ENCODE measurements at places on chromosomes 7 and 10.

GRCh38 chr10:43712821-43713584 is 64.3 kb upstream of the ZNF32 start:
- DNase-seq, result no peak

DNA sequence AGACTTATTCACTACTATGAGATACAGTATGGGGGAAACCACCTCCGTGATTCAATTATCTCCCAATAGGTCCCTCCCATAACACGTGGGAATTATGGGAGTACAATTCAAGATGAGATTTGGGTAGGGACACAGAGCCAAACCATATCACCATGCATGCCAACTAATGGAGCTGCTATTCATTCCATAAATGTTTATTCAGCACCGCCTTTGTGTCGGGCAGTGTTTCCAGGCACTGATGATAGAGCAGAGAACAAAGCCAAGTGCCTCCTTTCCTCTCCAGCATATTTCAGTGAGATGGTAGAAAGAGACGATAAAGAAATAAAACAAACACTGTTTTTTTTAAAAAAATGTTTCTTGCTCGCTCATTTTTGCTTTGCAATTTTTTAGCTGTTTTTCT is 295.9 kb upstream of the FOXK1 start:
- DNase-seq, result no peak

GRCh38 chr10:50469778-50470193 is 154.0 kb downstream of the SGMS1 start:
- DNase-seq, result peak; percentile 17

DNA sequence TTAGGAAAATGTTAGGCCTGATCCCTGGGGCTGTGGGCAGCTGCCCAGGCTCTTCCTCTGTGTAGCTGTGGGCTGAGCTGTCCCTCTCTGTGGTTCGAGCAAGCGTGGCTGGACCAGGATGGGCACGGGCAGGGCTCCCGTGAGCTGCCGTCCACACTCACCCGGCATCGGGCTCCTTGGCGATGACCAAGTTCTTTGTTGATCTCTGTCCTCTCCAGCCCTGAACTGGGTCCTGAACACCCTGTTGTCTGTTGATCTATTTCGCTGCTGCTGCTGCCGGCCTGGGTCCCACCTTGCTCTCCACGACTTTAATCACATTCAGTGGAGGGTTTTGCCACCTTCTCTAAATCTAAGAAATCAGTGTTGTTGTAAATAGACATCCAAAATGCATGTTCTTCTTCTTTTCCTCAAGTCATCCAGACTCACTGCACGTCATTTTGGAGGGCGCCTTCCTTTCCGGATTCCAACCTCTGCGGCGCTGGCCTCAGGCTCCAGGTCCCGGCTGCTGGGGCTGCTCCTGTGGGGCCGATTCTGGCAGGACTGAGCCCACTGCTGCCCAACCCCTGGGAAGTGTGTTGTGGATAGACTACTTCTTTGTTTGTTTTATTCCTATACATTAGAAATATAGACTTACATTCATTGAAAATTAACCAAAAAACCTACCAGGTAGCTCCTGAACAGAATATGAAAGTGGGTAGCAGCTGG is 100.6 kb downstream of the DYNC2I1 start:
- DNase-seq, result no peak

GRCh38 chr7:98075801-98076200 is 30.9 kb upstream of the LMTK2 start:
- no peak for DNase-seq

DNA sequence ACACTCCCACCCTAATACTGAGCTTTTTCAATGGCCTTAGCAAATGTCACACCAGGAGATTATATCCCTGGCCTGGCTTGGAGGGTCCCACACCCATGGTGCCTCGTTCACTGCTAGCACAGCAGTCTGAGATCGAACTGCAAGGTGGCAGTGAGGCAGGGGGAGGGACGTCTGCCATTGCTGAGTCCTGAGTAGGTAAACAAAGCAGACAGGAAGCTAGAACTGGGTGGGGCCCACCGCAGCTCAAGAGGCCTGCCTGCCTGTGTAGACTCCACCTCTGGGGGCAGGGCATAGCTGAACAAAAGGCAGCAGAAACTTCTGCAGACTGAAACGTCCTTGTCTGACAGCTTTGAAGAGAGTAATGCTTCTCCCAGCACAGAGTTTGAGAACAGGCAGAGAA is 338.9 kb upstream of the MBL2 start:
- no peak for DNase-seq

DNA sequence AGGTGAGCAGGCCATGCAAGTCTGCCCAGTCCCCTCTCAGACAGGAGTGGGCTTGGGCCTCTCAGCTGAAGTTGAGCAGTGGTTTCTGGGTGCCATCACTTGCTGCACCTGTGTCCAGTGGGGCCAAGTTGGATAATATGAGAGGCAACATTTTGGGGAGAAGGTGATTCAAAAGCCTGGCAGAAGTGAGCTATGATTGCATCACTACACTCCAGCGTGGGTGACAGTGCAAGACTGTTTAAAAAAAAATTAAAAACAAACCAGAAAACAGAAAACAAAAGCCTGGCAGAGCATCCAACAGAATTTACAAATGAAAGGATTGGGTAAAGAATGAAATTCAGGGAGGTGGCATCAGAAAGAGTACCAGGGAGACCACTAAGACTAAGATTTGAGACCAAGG is 121.5 kb upstream of the LAMB4 start:
- DNase-seq, result no peak

DNA sequence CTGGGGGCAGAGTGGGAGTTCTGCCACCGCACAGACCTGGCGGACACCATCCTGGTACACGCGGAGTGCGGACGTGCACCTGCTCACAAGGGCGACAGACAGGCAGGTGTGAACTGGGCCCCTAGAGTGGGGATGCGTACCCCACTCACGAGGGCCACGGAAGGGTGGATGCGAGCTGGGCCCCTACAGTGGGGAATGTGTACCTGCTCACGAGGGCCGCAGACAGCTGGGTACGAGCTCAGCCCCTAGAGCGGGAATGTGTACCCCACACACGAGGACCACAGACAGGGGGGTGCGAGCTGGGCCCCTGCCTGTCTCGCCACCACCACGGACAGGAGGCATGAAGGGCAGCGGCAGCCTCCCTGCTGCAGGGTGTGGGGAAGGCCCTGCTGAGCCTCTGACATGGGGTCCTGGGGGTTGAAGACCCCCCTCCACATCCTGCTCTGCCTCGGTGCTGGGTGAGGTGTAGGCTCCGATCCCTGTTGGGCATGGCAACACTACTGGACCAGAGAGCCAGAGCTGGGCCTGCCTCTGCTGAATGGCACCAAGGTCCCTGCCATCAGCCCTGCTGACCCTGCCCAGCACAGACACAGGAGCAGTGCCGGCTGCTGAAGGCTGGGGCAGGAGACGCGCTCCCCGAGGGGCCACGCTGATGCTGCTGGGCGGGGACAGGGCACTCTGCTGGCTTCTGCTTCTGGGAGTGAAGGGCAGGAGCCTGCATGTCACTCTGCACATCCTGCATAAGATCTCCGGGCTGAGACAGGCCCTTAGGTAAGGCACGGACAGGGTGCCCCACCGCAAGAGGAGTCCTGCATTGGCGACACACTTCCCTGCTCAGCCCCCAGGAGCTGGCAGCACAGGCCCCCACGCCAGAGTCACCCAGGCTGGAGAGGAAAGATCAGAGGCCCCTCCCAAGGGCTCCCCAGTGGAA is 259.2 kb downstream of the MAD1L1 start:
- no peak for DNase-seq

DNA sequence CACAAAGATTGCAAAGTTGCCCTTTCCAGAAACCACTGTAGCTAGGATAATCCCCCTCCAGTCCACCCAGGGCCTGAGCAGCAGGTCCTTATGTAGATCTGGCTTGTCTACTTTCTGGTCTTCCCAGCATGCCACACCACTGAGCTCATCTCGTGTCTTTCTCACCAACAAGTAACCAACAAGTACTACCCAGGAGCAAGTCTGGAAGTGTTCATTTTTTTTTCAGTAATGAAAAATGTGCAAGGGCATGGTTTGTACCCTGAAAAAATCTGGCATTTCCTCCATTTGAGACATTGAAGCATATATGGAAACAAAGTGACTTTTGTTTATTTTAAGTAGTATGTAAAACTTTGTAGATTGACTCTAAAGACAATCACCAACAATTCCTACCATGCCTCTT is 120.8 kb downstream of the INHBA start:
- peak; percentile 58 for DNase-seq

- no peak for DNase-seq
Measured at GRCh38 chr7:48992816-48993215, 68.5 kb downstream of the CDC14C start.

DNA sequence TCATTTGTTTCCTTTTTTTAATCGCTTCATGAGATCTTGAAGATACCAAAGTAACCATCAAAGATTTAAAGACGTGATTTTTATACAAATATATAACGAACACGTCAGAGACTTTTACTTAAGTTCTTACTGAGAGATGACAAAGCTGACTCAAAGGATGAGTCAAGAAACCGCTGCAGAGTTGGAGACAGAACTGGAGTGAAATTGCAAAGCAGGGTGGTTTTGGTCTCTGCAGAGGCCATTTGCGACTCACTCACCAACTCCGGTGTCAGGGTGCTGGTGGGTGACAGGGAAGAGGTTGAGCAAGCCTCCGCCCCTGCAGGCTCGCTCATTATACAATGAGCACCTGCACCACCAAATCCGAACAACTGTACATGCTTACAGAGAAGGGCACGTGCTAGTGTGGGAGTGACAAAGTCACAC is 75.2 kb downstream of the DNAJB6 start:
- DNase-seq, result peak; percentile 74

DNA sequence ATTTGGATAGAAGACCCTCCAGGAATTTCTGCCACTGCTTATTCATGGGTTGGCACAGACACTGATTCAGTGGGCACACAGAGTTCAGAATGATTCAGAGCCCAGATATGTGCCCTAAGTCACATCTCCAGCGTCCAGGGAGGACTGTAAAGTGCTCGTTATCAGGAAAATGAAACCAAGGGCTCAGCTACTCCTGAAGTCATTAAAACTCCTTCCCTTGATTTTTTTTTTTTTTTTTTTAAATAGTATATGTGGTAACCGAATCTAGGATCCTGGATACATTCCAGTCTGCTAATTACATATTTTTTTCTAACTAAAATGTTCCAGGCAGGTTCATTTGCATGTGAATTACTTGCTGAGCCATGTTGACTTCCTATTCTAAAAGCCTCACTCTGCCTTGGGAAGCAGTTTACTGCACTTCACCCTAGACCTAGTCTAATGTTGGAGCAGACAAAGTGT is 34.7 kb downstream of the MET start:
- peak; percentile 53 for DNase-seq

DNA sequence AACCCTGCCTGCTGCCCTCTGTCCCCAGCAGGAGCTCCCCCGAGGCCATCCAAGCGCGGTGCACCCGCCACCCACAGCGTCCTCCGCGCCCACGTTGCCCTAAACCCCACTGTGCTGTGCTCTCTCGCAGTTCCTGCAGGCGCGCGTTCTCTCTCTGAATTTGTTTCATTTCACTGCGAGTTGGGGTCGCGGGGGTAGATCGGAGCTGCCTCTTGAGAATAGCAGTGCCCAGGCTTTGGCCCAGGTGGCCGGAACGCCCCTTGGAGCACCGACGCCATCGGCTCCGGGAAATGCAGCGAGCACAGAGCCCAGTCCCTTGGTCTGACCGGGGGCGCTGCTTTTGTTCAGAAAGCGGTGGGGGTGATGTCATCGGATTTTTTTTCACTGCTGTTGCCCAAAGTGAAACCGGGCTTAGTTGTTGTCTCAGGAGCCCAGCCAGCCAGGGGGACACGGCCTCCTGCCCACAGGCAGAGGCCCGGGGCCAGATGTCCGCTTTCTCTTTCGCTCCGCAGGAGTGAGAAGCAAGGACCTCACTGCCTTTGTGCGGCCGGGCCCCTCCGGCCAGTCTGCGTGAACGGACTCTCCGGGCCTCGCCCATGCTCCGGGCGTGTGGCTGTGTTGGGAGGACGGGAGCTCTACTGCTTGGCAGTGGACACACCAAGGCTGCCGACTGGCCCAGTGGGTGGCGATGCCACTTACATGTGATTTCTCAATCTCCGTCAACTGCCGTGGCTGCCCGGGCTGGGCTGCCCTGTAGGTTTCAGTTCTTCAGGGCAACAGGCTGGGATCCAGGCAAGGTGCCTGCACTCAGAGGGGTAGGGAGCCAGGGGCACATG is 43.1 kb downstream of the FOXK1 start:
- DNase-seq, result peak; percentile 90

DNA sequence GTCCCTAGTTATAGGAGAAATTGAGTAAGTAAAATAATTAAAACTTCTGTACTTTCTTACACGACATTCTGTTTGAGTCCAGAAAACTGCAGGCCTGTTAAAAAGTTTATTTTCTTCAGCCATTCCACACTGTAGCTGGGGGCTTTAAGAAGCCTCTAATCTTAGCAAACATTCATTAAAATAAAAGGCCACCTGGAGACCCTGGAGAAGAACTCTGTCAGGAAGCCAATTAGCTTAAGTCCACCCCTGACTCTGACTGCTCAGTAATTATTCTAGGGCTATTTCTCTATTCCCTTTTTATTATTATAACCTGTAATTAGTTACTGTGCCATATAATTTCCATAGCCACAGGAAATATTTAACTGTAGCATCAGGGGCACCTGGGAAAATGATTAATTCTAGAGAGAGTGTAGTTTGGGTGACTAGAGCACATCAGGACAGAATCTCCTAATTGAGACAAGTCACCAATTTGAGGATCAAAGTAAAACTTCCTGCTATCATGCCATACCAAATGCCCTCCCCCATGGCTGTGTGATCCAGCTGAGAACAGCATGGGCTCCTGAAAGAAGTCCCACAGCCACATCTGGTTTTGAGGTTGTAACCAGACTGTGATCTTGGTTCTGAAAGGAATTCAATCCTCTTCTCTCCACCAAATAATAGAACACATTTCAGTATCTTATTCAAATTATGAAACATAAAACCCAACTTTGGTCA is 1302.3 kb downstream of the XPNPEP1 start:
- no peak for DNase-seq

GRCh38 chr7:120856198-120856597 is 1.7 kb downstream of the TSPAN12 start:
- no peak for DNase-seq

- peak; percentile 82 for DNase-seq
Measured at GRCh38 chr10:104336821-104337467, 1.3 kb downstream of the ITPRIP start.

DNA sequence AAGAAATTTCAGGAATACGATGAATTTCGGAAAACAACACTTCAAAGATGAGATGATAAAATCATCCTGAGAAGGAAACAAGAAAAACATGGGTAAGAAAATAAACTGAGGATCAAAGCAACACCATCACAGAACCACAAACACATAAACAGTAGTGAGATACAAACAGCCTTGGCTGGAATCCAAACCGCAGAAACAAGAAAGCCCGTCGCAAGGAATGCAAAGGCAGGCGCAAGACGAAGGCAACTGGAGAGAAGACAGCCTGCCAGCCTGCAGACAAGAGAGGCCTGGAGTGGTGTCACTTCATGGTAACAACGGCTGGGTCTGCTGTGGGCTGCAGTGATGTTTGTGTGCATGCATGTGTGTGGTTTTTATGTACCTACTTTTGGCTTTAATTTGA is 61.8 kb upstream of the DRGX start:
- DNase-seq, result peak; percentile 14

DNA sequence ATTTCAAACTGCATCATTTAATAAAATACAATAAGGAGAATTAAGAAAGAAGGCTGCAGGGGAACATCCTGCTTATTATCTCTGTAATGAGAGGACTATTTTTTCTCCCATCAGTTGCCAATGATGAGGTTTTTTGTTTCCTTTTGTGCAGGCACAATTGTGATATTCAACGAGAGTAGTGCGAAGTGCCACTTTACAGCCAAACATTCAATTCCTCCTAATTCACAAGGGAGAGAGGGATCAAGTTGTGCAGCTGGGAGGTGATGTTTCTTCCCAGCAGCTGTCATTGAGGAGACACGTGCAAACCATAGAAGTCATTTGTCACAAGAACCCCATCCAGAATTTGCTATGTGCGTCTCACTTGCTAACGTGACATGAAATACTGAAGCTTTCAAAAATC is 81.6 kb upstream of the ICA1 start:
- no peak for DNase-seq

GRCh38 chr7:18895456-18895855 is 222.0 kb downstream of the TWIST1 start:
- DNase-seq, result peak; percentile 65

Data from fibroblast of skin of scalp (primary cell).